ENCODE measurements at places on chromosomes 4 and X. TPM values are rescaled to one million over a fixed set of nuclear protein-coding genes. Genes with fewer than 3 reads are reported as not detected.

GRCh38 chr4:111905511-111905910 is 239.7 kb upstream of the FAM241A start:
- H3K4me1 ChIP-seq = no peaks in the 10 kb centered on the region
- DNase-seq = no peak
- H3K27ac ChIP-seq = no peak overlapping the region
- H3K4me3 ChIP-seq = no peak overlapping the region
- H3K36me3 ChIP-seq = no peaks in the 10 kb centered on the region

GRCh38 chr4:83996254-83996653 is 460.3 kb downstream of the GPAT3 start:
- no peak overlapping the region for H3K27ac ChIP-seq
- H3K27me3 ChIP-seq = no peaks in the 10 kb centered on the region
- peaks cover 6% of the 10 kb centered on the region for H3K4me1 ChIP-seq
- H3K4me3 ChIP-seq = no peak overlapping the region

DNA sequence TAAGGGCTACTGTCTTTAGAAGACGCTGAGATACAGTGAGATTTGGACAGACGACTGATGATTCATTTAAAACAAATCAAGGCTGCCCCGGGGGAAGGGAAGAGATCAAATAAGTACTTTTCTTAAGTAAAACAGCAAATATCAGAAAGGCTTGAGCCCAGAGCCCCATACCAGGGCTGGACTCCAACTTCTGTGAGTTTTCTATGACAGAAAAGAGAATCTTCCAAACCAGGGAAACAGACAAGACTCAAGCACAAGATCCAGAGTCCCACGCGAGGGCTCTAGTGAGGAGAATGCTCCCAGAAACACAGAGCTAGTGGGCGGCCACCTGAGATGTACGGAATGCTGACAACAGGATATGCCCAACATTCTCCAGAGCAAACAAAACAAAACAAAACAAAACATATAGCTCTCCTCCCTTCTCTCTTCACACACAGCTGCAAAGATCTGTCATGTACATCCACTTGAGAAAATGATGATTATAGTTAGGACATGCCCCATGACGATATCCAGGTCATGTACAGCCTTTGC is 13.1 kb downstream of the ACSL1 start:
- H3K27ac ChIP-seq = peak overlapping the region; percentile 82
- H3K27me3 ChIP-seq = no peaks in the 10 kb centered on the region
- no peak for DNase-seq
- no peaks in the 10 kb centered on the region for H3K36me3 ChIP-seq
- peaks cover 48% of the 10 kb centered on the region for H3K4me1 ChIP-seq
- no peak overlapping the region for H3K4me3 ChIP-seq

DNA sequence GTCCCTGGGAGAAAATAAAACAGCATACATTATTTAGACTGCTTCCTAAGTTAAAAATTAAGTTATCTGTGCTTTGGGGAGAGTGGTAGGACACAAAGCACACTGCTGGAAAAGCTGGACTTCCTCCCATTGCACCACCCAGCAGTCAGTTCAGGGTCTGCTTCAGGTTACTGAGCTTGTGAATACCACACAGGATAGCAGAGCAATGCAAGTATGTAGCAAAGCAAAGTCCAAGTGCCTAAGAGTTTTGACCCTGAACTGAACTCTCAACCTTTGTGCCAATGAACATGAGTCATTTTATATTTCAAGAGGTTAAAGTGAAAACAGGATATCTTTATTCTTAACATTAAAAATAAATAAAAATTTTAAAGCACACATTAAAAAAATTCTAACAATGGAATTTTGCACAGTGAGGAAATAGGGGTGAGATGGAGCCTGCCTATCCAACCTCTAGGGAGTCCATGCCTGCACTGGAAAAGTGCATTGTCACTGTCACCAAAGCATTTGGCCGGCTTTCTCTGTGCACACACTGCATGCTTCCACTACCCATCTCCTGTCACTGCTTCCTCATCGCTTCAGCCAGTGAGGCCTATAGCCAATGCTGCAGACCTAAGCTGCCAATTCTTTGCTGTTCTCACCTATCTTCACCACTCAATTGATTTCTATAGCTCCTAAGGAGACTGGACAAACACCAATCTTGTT is 50.9 kb downstream of the ABCG2 start:
- H3K4me1 ChIP-seq = peaks cover 57% of the 10 kb centered on the region
- no peak overlapping the region for H3K4me3 ChIP-seq
- peak overlapping the region; percentile 83 for H3K27ac ChIP-seq
- peak; percentile 67 for DNase-seq
- H3K36me3 ChIP-seq = no peaks in the 10 kb centered on the region
- no peaks in the 10 kb centered on the region for H3K27me3 ChIP-seq

DNA sequence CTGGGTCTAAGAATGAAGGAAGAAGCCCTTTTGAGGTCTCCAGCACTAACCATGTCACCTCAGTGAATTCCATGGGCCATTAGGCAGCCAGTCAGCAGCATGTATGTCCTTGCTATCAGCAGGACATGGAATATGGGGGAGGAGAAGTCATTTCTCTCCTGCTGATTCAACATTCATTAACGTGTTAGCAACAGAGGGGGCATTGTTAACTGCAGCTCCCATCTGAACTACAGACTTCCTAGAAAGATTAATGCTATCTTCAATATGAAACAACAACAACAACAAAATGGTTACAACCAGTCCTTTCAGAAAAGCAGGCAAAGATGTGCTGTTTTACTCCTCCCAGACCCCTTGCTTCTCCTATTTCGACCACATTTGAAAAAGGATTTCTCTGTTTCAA is 120.4 kb upstream of the SLC34A2 start:
- H3K27me3 ChIP-seq = no peaks in the 10 kb centered on the region
- H3K36me3 ChIP-seq = no peaks in the 10 kb centered on the region
- no peak overlapping the region for H3K27ac ChIP-seq
- H3K4me3 ChIP-seq = no peak overlapping the region
- H3K4me1 ChIP-seq = no peaks in the 10 kb centered on the region
- DNase-seq = no peak

The BST1 gene
- total RNA-seq = 0.72 TPM

All from Caco-2 (cell line).